ENCODE measurements at places on chromosomes 6 and 20.

GRCh38 chr20:24432046-24432442 lies 37.4 kb upstream of the SYNDIG1 start:
- DNase-seq, result no peak

GRCh38 chr6:13302751-13303667 lies 25.3 kb downstream of the TBC1D7 start:
- peak; percentile 96 for DNase-seq

- no peak for DNase-seq
Measured at GRCh38 chr6:152595499-152595898, 41.7 kb downstream of the SYNE1 start.

- no peak for DNase-seq
Measured at GRCh38 chr6:158591134-158591809, 31.4 kb downstream of the TMEM181 start.

GRCh38 chr20:11076434-11077105 lies 402.8 kb upstream of the JAG1 start:
- no peak for DNase-seq

GRCh38 chr6:134005800-134006199 lies 46.6 kb downstream of the SLC2A12 start:
- no peak for DNase-seq

GRCh38 chr20:17012546-17013226 lies 214.2 kb upstream of the PCSK2 start:
- no peak for DNase-seq

- DNase-seq, result no peak
Measured at GRCh38 chr6:96065213-96065612, 49.4 kb downstream of the FUT9 start.

- DNase-seq, result no peak
Measured at GRCh38 chr6:107803957-107804356, 20.2 kb downstream of the SCML4 start.

GRCh38 chr6:132789396-132789776 lies 9.1 kb downstream of the SLC18B1 start:
- DNase-seq, result no peak

DNA sequence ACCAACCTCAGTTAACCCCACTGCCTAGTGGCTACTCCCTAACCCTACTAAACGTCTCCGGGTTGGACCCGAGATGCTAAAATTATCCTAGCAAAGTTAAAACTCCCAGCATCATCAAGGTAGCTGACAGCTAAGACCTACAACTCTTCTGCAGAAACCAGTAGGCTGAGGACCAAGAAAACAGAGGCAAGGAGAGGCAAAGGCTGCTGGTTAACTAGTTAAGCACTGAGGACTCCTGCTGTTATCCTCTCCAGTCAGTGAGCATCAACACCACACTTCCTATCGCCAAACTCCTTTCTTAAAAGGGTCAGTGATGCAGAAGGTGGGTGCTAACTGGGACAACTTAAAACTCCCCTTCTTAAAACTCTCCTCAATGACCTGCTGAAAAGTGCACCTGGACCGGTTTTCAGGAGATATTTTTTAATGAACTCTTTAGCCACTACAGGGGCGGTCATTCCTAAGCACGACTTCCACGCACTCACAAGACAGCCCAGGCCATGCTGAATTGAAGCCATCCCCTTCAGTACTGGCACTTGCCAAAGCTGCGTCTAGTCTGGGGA lies 1.7 kb downstream of the TRERF1 start:
- no peak for DNase-seq

DNA sequence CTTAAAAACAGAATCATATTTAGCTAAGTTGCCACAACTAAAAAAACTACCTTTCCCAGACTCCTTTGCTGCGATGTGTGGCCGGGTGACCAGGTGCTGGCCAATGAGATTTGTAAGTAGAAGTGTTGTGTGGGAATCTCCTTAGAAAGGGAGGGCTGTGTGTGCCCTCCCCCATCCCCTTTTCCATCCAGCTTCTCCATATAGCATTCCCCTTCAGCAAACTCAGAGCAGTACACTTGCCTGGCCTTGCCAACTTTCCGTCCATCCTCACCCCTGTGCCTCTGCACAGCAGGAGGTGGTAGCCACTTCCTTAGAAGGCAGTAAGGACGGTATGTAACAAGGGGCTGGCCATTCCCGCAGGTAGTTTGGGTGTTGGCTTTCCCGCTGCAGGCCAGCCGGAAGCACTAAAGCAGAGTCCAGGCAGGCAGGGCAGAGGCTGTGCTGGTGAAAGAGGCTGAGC lies 22.3 kb upstream of the KCNK16 start:
- DNase-seq, result no peak

GRCh38 chr20:21230686-21231085 lies 72.4 kb upstream of the XRN2 start:
- no peak for DNase-seq

GRCh38 chr6:136073216-136073615 lies 176.9 kb downstream of the MTFR2 start:
- DNase-seq, result no peak

DNA sequence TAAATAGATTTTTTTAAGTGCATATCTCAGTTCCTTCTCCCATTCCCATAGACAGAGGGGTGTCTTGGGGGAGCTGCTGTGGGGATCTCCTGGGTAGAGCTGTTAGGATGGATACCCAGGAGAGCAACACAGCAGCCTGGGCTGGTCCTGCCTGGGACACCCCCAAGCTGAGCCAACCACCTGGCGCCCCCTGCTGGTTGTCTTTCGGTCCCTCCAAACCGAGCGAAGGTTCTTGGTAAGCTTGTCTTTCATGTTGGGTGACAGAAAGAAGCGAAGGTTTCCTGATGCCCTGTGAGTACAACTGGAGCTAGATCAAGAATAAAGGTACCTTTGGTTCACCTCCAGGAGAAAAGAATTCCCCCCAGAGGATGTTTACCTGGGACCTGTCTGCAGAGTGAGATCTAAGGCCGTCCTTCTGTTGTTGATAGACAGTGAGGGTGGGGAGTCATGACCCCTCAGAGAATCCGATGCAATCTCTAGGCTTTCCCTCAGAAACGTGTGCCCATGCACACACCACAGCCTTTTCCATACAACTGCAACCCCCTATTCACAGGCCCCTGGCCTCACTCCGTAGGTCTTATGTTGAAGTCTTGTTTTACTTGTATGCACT lies 50.8 kb downstream of the SNX9 start:
- DNase-seq, result peak; percentile 33

- no peak for DNase-seq
Measured at GRCh38 chr6:140462453-140463311, 1088.2 kb upstream of the CITED2 start.

DNA sequence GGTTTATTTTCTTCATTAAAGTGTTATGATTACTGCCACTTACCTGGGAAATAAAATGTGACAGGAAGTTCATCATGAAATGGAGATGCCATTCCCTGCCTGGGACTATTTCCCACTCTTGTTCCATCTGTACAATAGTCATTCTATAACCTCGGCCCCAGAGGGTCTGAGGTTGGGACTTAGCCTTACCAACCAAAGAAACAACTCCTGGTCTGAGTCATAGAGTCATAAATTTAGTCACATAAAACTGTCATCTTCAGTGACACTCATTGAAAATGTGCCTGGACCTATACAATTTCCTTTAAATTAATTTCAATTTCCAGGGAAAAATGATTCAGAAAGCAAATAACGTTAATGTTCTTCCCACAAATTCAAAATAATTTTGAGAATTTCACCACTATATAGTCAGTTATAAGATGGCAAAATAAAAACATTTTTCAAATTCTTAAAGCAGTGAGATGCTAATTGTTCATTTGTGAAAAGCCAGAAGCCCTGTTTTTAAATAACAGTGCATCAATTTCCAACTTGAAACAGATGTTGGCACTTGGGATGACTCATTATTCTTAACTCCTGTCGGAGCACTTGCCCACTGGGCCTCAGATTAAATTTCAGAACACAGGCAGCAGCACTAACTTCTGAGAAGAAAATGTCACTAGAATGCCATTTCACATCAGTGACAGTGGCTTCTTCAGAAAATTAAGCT lies 201.2 kb upstream of the SMLR1 start:
- peak; percentile 54 for DNase-seq

GRCh38 chr20:58233881-58234528 lies 5.6 kb upstream of the ANKRD60 start:
- DNase-seq, result no peak

GRCh38 chr6:7899101-7899888 lies 11.3 kb downstream of the TXNDC5 start:
- no peak for DNase-seq

- no peak for DNase-seq
Measured at GRCh38 chr20:49028684-49029083, 17.4 kb upstream of the CSE1L start.

DNA sequence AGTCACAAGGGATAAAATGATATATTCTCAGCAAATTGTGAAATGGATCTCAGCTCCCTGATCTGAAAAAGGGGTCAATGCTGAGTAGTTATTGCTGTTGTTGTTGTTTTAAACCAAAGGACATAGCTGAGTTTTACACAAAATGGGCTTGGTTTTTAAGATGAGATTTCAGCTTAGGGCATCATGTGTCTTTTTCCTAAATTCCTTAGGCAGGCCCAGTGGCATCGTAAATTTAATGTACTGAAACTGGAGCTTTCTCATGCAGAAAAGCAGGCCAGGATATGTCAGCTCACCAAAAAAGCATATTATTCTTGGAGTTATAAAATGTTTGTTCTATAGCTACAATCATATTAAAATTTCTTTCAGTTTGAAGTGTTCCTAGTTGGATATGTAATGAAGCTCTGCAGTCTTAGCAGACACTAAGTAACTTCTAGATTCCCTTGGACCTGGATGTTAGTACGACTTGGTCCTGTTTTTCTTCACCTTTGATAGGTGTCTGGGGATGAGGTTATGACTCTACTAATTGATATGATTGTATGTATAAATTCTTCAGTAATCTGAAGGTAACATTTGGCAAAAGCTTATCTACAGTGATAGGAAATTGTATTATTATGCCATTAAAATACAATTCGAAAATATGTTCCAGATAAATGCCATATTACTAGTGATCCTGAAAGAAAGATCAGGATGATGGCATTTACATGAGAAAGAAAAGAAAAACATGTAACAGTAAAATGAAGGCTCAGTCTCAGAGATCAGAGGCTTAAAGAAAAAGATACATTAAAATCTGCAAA lies 663.3 kb downstream of the RFPL4B start:
- DNase-seq, result no peak

GRCh38 chr6:2659882-2660281 lies 90.8 kb downstream of the MYLK4 start:
- DNase-seq, result peak; percentile 61

- DNase-seq, result no peak
Measured at GRCh38 chr20:14757728-14758127, 420.3 kb upstream of the FLRT3 start.

- DNase-seq, result no peak
Measured at GRCh38 chr6:128363020-128363813, 157.2 kb downstream of the PTPRK start.

DNA sequence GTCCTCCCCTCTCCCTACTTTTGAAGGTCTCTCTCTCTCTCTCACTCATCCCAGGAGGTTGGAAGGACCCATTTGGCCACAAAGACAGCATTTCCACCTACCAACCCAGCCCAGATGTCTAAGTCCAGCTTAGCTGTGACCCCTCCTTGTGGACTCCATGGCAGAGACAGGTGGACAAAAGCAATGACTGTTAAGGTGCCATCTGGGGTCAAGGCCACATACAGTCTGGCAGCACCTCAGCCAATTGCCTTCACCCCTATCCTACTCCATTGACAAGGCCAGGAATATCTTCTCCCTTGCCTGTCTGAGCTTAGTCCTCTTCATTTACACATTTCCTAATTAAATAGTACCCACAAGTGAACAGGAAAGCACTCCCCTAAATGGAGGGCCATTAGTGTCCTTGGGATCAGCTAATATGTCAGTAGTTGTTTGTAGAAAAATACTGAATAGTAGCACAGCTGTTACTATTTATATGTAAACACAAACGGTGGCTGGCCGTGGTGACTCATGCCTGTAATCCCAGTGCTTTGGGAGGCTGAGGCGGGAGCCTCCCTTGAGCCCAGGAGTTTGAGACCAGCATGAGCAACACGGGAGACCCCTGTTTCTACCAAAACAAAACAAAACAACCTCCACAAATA lies 28.8 kb downstream of the GCM1 start:
- DNase-seq, result no peak

DNA sequence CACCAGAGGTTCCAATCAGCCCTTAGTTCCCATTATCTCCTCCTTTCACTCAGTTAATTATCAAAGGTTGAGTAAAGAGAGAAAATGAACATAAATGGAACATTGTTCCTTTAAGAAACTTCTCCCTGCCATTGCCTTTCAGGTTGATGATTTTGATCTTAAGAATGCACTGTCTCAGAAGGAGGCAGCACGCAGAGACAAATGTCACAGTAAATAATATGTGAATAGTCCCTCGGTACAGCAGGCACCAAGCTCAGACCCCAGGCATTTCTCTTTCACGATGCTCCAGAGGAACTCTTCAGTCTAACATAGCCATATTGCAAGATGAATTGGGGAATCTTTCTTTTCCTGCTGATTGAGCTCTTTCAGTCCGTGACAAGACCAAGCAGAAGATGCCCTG lies 435.3 kb upstream of the SPTLC3 start:
- no peak for DNase-seq

DNA sequence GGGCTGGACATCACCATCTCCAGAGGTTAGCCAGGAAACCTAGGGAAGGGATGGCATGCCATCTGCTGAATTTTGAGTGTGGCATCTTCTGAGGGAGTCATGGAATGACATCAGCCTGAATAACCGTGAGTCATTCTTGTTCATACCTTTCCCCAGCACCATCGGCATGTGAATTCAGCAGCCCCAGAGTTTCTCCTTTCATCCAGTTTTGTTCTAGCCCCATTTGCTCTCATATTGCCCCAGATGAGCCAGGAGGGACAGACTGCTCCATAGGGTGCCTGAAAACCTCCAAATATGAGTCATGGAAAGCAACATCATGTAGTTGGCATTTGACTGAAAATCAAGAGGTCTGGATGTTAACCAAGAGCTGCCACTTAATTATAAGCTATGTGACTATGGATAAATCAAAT lies 219.2 kb upstream of the SGK1 start:
- DNase-seq, result peak; percentile 99

DNA sequence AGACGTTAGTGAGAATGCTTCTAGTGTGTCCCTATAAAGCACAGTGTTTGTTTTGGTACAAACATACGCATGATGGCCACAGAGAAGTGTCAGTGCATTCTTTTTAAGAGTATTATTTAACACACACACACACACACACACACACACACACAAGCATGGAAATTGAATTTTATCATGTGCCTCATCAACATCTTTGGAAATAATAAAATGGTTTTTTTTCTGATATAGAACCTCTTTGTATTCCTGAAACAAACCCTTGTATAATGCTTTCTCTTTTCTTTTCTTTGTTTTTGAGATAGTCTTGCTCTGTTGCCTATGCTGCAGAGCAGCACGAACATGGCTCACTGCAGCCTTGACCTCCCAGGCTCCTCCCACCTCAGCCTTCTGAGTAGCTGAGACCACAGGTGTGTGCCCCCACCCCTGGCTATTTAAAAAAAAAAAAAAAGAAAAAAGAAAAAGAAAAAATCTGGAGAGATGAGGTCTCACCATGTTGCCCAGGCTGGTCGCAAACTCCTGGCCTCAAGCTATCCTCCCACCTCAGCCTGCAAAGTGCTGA lies 116.2 kb upstream of the SYNDIG1 start:
- no peak for DNase-seq
